Stimulated activated CD8-positive, alpha-beta memory T cell treated with anti-CD3 and anti-CD28 coated beads, Interleukin-4, amount 100 ng/mL, for 24 hours (primary cell): ENCODE measurements at places on chromosomes 5 and 9.

DNA sequence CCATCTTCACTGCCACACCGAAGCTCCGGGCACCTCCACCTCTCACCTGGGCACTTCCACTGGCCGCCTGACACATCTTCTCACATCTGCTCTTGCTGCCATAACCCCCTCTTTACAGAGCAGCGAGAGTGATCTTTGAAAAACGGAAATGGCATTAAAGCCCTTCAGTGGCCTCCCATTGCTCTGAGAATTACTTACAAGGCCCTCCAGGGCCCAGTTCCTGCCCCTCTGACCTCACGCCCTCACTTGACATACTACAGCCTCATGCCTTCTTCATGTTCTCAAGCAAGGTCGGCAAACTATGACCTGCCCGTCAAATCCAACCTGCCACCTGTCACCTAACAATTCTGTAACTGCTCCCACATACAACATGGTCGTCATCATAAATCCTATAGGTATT is 187.3 kb downstream of the NR3C1 start:
- no peak for DNase-seq

DNA sequence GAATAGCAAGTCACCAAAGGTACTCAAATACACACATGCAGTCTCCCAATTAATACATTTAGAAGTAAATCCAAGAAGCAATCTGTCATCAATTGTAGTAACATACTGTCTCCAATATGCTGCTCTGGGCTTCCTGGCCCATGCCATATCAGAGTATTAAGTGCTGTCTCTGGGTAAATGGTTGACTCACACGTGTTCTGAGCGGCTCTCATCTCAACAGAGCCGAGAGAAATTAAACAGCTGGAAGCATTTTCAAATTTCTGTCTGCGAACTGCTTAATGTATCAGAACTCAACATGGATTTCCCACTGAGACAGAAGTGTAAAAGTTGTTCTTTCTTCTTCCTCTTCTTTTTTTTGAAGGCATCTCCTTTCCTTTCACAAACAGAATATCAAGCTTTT is 247.3 kb upstream of the TAS2R1 start:
- DNase-seq: no peak

DNA sequence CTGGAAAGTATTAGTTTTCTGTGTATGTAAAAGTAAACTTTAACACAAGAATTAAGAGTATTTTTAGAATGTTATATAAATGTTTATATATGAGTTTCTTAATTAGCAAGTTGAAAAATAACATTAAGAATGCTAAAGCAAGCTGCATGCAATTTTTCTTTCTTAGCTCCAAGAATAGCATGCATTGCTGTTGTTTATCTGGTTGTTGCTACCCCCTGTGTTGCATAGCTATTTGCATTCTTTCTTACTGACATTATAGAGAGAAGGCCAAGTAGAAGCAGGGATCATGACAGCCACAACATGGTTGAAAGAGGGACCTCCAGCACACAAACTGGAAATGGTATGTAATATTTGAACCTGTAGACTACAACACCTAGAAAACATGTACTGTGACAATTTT is 94.8 kb downstream of the ERCC6L2 start:
- DNase-seq: no peak

DNA sequence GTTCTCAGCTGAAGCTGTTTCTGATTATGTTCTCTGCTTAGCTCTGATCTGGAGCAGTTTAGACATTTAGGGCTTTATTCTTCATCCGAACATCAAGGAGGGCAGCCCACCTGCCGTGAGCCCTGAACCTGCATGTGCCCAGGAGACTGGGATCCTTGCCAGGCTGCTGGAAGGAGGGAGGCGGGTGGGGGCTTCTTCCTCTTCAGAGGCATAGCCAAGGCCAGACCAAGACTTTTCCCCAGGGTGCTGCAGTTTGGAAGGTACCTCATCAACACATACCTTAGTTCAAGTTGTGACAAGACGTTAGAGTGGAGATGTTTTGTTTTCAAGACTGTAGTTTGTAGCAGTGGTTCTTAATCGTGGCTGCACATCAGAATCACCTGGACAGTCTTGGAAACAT is 64.9 kb downstream of the RALGPS1 start:
- DNase-seq: no peak

GRCh38 chr9:98284754-98285153 is 29.3 kb upstream of the TBC1D2 start:
- DNase-seq: no peak

DNA sequence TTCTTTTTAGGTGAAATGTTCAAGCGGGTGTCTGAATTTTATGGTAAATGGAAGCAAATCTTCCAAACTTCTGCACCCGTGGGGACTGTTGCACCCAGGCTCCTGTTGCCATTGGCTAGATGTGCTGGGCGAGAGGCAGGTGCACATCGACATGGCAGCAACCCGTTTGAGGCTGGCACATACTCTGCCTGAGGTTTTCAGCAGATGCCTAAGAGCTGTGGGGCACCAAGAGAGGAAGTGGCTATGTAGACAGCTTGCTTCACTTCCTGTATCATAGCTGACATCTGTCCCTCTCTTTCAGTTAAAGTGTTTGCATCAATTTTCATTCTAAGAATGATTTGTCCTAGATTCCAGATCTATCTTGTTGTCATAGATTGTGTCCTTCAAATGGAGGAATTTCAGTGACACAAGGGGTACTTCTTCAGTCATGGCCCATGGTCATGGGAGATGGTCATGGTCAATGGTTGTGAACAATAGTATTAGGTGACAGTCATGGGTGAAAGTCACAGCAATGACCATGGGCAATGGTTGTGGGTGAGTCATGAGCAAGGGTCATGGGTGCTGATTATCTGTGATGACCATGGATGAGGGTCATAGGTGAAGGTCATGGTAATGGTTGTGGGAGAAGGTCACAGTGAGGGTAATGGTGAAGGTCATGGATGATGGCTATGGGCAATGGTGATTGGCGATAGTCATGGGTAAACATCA is 115.1 kb upstream of the IRX4 start:
- no peak for DNase-seq

- DNase-seq: no peak
Measured at GRCh38 chr5:27026801-27027200, 11.6 kb downstream of the CDH9 start.

GRCh38 chr5:54249210-54250028 is 61.0 kb downstream of the ARL15 start:
- DNase-seq: no peak

DNA sequence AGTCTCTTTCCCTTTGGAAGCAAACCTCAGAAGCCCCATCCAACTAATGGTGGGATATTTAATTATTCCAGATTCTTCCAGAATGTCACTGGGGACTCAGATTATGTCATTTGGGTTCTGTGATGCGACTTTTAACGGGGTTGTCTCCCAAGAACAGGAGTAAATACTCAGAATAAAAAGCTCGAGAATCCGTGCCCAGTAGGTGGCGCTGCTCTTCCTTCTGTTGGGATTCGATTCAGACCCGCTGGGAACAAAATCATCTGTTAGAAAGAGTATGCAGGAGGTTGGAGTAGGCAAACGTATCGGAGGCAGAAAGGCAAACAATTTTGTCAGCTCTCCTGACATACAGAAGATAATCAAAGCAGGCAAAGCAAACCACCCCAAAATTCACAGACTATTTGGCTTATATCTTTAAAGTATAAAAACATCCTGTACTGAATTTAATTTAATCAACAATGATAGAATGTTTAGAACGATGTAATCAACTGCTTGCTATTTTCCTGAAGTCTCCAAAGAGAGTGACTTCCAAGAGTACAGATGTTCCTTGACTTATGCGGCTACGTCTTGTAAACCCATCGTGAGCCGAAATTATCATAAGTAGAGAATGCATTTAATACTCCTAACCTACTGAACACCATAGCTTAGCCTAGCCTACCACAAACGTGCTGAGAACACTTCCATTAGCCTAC is 169.8 kb upstream of the RAI14 start:
- DNase-seq: peak; percentile 51

- no peak for DNase-seq
Measured at GRCh38 chr5:72783354-72783753, 33.1 kb upstream of the TNPO1 start.

DNA sequence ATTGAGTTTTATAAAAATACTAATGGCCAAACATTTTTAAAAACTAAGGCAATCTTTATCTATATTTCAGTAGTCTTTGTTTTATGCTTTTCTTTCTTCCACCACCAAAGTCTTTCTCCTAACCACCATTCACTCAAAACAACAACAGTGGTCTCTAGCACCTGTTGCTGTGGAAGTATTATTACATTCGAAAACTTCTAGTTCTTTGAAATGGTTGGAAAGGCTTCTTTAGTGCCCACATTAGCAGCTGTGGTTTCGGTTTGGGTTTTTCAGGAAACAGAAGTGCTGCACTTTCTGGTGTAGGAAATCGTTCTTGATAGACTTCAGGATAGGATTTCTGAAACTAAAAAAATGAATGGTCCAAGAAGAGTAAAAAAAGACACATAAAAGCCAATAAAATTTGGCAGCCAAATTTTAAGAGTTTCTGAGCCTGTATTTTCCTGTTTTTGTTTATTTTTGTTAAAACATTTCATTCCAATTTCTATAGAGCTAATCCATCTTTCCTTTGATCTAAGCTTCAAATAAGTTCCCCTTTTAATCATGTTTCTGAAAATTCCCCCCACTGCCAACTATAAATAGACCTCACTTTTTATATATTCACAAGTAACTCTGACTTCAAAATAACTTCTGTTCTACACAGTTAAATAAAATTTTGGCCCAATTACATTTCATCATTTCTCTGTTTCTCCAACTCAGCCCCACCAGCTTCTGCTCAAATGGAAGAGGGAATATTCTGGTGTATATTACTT is 102.2 kb downstream of the DEPDC1B start:
- DNase-seq: no peak

- DNase-seq: no peak
Measured at GRCh38 chr5:884345-885126, 8.1 kb downstream of the BRD9 start.

- DNase-seq: no peak
Measured at GRCh38 chr5:257148-257547, 14.3 kb upstream of the PDCD6 start.

DNA sequence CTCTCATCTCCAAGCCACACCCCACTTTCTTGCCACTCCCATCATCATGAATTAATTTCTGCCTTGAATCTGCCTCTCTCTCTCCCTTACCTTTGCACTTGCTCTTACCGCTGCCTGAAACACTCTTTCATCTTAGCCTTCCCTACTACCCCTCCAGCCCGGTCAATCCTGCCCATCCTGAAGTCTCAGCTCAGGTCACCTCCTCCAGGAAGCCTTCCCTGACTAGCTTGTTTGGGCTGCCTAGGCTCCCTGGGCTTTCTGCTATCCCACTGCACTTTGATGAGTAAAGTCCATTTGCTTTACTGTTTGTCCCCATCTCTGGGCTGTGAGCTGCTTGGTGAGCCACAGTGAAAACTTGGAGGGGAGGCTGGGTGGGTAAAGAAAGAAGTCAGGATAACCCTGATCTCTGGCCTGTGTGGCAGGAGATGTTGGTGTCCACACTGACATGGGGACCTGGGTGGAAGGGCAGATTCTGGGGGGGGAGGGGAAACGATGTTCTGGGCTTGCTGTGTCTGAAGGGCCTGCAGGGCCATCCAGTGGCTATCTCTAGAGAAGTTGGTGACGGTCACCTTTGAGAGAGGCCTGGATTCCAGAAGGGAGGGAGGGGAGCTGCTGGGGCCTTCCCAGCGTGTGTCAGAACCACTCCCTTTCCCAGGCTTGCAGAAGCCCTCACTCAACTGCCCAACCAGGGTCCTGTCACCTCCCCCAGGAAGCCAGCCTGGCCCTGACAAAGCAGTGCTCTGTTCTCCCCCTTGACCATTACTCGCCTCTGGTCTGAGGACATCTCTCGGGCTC is 75.0 kb upstream of the DAB2IP start:
- DNase-seq: no peak

- no peak for DNase-seq
Measured at GRCh38 chr9:78438211-78438610, 141.3 kb downstream of the PSAT1 start.
